ENCODE measurements at places on chromosomes 4 and X.

DNA sequence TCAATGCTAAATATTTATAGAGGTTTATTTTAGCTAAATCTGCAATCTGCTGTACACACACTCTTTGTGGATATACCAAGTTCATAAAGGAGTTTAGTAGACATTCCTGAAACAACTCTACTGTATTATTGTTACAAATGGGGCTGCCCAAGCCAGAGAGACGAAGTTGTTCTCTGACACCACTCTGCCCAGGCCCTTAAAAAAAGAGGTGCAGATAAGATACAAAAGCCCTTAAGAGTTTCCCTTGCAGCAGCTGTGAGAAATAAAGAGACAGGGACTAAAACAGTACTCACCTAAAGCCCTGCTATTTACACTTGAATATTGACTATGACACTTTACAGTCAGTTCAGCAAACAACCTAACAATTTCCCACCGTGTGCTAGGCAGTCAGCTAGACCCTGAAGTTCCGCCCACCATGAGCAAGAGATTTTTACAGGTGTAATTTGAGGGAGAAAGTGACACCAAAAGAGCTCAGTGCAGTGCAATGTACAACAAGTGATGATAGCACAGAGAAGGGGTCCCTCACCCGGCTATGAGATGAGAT is 191.7 kb downstream of the PRDM5 start:
- no peak for DNase-seq

DNA sequence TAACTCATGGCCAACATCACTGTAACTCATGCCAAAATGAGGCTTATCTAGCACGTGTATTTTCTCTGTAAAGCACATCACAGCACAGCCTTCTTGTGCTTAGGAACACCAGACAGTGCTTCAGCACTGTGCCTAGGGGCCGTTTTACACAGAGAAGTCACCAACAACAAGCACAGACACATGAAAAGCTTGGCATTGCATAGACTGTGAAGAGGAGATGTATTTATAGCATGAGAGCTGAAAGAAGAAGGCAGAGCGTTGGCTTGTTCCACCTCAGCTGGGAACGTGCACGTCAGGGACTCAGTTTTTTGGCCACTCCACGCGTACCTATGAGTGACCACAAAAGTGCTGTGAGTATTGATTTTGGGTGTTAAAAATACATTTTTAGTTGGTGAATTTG is 116.3 kb upstream of the SFRP2 start:
- DNase-seq: no peak

- no peak for DNase-seq
These were observed 161.1 kb downstream of the NLGN4X start for GRCh38 chrX:6067600-6067999.

GRCh38 chr4:37641886-37642849 is 44.0 kb downstream of the RELL1 start:
- no peak for DNase-seq

GRCh38 chr4:116500225-116500624 is 585.2 kb downstream of the TRAM1L1 start:
- DNase-seq: no peak

Measured in hematopoietic multipotent progenitor cell treated with erythropoietin and hydrocortisone succinate and interleukin-3 and kit ligand, for 8 days (in vitro differentiated cells).